ENCODE measurements at places on chromosomes 4 and X.

GRCh38 chr4:41129128-41129754, 85.1 kb downstream of the APBB2 start:
- no peak for DNase-seq

GRCh38 chr4:129917651-129918050, 821.7 kb downstream of the C4orf33 start:
- no peak for DNase-seq

GRCh38 chr4:53132132-53132891, 233.5 kb downstream of the SCFD2 start:
- DNase-seq = no peak

- no peak for DNase-seq
Observed at GRCh38 chrX:33543757-33544156, 332.4 kb upstream of the DMD start.

DNA sequence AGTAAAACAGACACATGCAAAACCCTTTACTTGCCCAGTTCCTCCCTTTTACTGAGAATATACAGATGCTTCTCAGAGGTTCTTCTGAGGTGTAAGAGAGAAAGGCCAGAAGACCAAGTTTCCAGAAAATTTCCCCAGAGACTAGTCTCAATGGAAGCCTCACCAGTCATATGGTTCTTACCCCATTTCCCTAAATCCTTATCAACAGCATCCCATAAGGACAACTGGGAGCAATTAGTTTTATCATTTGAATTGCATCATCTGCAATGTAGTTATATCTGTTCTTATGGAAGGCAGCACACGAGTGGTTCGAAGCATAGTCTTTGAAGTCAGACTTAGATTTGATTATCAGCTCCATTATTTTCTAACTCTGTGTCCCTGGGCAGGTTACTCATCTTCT, 203.6 kb upstream of the PPARGC1A start:
- no peak for DNase-seq

DNA sequence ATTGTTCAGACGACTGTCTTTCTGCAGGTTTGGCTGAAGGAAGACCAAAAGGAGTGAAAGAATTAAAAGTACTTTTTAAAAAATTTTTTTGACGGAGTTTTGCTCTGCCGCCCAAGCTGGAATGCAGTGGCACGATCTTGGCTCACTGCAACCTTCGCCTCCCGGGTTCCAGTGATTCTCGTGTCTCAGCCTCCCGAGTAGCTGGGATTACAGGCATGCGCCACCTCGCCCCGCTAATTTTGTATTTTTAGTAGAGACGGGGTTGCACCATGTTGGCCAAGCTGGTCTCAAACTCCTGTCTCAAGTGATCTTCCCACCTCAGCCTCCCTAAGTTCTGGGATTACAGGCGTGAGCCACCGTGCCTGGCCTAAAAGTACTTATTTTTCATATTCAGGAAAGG, 86.3 kb downstream of the ITIH6 start:
- DNase-seq = no peak

DNA sequence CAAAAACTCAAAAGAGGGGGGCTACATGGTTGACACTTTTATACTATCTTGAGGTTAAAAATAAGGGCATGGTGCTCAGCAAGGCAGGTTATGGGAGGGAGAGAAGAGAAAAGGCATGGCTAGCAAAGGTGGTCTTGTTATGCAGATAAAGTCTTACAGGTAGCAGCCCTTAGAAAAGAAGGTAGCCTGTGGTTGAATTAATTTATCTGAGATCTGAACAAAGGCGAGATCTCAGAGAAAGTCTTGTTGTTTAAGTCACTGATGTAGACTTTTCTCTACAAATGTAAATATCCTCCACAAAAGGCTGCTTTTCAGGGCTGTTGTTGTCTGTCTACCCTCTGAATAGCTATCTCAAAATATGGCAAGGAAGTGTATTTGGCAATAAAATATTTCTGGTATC, 1250.4 kb downstream of the PCDH18 start:
- no peak for DNase-seq

- peak; percentile 87 for DNase-seq
Observed at GRCh38 chrX:69133921-69134542, 31.2 kb downstream of the PJA1 start.

DNA sequence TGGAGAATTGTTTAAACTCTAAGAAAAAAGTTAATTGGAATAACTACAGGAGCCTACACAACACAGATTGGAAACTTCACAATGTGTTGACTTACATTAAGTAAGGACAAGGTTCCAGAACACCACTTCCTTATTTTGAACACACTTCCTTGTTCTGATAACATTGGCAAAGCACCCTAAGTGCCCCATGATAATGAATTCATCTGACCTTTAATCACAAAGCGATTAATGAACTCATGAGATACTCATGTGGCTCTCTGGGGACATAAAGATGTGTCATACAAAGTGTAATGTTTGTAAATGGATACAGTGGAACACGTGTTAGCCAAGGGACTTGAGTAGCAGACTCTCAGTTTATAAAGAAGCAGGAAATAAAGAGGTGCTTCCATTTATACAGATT, 69.0 kb upstream of the ATOH1 start:
- DNase-seq = no peak

DNA sequence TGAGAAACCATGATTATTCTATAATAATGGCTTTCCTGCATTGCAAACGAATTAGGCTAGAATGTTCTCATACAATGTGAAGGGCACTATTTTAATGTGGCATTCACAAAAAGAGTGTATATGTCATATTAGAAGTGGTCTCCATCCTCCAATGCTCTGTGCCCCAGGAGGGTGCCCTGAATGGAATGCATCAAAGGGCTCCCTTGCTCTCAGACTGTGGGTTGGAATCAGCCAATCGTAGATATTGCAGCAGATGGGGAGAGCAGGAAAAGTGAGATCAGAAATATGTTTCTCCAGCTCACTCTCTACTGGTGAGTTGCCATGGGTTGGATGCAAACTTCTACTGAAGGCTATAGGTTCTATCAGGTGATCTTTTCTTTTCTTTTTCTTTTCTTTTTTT, 11.9 kb upstream of the NSUN7 start:
- no peak for DNase-seq

GRCh38 chr4:8322794-8323704, 53.5 kb downstream of the HTRA3 start:
- peak; percentile 35 for DNase-seq
